ENCODE measurements at places on chromosomes 11 and 22. TPM values are rescaled to one million over a fixed set of nuclear protein-coding genes. Genes with fewer than 3 reads are reported as not detected.

Gene FGF19
- polyA plus RNA-seq, result not detected

- no peak for DNase-seq
Observed at GRCh38 chr22:25366876-25367466, 147.5 kb downstream of the CRYBB2 start.

DNA sequence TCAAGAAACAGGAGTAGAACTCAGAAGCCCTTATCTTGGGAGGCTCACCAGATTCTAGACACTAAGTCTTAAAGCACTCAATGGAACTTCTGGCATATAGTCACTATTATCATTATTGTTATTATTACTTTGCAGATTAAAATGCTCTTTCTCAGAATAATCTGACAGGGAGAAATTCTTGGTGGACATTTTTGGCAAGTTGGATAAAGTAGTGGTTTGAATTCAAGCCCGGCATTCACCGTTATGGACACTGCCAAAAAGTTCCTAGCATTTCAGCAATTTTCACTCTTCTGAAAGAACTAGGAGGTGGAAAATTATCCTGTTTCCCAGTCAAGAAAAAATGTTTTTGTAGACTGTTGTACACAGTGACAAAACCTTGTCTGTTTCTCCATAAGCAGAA is 179.6 kb upstream of the ISX start:
- no peak for DNase-seq

GRCh38 chr22:37604875-37605274 is 3.8 kb upstream of the GGA1 start:
- no peak for DNase-seq

DNA sequence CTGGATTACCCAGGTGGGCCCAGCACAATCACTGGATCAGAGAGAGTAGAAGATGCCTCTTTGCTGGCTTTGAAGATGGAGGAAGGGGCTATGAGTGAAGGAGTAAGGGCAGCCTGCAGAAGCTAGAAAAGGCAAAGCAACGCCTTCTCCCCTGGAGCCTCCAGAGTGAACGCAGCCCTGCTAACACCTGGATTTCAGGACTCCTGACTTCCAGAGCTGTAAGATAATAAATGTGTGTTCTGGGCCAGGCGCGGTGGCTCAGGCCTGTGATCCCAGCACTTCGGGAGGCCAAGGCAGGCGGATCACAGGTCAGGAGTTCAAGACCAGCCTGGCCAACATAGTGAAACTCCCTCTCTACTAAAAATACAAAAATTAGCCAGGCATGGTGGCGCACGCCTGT is 102.4 kb downstream of the MORC2 start:
- no peak for DNase-seq

GRCh38 chr22:17607891-17608521 is 20.5 kb downstream of the ATP6V1E1 start:
- no peak for DNase-seq

Data from BJ (cell line).